ENCODE measurements at places on chromosomes 2 and 18.

- no peak for DNase-seq
Observed at GRCh38 chr18:26956863-26957262, 91.4 kb upstream of the AQP4 start.

GRCh38 chr2:104406261-104406726 lies 447.6 kb upstream of the POU3F3 start:
- no peak for DNase-seq

GRCh38 chr2:150846691-150847090 lies 359.2 kb upstream of the RND3 start:
- no peak for DNase-seq

DNA sequence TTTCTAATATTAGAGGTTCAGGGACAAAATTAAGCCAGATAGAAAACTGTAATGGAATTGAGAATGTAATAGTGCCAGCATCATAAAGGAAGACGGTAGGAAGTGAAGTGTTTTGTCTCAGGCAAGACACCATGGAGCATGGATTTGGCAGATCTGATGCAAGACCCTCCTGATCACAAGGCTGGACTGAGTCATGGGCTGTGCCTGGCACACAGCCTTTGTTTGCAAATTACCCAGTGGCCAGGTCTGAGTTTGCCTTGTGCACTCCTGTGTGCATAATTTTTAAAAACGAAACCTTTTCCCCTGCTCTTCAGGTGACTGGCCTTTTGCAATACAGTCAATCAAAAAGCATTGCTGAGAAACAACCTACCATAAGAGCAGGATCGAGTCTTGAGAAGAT lies 2.0 kb upstream of the UPP2 start:
- DNase-seq, result no peak

GRCh38 chr2:129061069-129061768 lies 742.6 kb upstream of the HS6ST1 start:
- no peak for DNase-seq

- no peak for DNase-seq
Observed at GRCh38 chr2:74817304-74817675, 16.6 kb upstream of the HK2 start.

DNA sequence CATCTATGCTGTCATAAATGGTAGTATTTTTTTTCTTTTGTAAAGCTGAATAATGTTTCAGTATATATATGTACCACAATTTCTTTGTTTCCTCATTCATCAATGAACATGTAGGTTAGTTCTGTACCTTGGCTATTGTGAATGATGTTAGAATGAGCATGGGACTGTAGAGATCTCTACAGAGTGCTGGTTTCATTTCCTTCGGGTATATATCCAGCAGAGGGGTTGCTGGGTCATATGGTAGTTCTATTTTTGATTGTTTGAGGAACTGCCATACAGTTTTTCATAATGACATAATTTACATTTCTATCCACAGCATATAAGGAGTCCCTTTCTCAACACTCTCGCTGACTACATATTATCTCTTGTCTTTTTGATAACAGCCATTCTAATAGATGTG lies 243.5 kb downstream of the CDH7 start:
- no peak for DNase-seq

DNA sequence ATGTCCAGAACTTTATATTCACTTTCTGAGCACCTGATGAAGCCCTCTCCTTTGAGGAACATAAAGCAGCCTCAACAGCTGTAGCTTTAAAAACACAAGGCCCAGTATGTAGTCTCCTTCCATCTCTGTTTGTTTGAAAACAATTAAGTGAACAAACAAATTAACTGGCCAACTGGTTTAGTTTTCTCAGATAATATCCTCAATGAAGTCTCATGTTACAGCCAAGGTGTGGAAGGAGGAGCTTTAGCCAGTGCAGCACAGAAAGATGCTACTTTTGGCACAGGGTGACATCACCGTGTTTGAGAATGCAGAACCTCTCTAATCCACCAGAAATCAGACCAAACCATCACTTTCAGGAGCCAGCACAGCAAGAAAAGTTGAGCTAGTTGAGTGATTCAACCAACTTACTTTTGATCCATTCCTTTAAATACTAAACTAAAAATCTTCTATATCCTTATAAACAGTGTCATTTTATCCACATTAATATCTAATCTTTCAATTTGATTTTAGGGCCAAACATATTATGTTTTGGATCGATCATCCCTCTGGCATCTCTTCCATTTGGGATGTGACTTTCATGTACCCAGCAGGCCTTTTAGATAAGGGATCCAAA lies 488.7 kb downstream of the ARHGAP15 start:
- no peak for DNase-seq

DNA sequence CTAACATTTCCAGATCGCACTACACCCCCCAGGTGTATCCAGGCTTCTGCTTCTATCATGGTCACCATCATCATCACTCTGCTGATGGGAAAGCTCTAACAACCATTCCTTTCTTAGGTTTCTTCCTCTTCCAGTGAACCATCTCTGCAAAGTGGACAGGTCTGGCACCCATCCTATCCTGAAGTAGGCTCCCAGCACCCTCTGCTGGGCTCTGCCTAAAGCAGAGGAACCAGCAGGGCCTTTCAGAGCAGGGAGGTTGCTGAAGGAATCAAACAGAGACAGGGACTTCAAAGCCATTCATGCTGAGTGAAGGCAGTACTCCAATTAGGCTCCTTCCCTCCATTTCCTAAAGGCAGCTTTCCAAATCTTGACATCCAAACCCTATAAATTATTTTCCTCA lies 27.2 kb upstream of the SATB2 start:
- DNase-seq, result no peak

- DNase-seq, result no peak
Observed at GRCh38 chr2:131148426-131148825, 43.3 kb downstream of the PLEKHB2 start.

GRCh38 chr18:57819671-57820460 lies 16.8 kb upstream of the ATP8B1 start:
- no peak for DNase-seq

- no peak for DNase-seq
Observed at GRCh38 chr2:217016796-217017419, 157.0 kb upstream of the TNP1 start.

- no peak for DNase-seq
Observed at GRCh38 chr2:100194951-100195350, 52.6 kb upstream of the AFF3 start.

- no peak for DNase-seq
Observed at GRCh38 chr2:237895544-237896506, 36.4 kb downstream of the RAMP1 start.

- no peak for DNase-seq
Observed at GRCh38 chr18:13112982-13113381, 105.6 kb upstream of the LDLRAD4 start.

DNA sequence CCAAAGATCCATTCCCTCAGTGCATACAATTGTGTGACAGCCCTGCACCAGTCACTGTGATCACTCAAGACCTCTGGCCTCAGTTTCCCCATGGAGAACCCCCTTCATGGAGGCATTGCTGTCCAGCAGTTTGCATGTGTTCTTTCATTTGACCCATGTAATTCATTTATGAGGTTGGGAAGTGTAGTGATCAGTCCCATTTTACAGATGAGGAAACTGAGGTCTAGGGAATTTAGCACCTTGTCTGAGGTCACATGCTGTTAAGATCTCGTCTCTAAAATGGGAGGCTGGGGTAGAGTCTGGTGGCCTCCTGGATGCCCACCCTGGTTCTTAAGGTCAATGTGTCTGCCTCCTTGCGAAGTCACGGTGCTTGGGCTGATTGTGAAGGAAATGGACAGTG lies 19.1 kb downstream of the LDLRAD4 start:
- DNase-seq, result no peak

GRCh38 chr2:106960683-106961161 lies 74.8 kb upstream of the ST6GAL2 start:
- no peak for DNase-seq

DNA sequence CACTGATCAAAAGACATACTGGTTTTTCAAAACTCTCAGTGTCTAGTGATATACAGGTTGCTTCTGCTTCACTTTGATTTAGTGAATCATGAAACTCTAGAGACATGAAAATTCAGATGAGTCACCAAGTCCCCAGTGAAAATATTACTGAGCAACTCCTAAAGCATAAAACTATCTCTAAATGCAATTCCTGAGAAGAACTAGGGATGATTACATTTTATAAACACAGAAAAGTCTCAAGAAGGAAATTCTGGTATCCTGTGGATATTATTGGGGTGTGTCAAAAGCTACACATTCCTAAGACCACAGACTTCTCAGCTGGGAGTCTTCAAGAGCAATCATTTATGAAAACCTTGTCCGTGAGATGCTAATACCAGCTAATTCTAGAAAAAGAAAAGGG lies 9.7 kb downstream of the LRRTM4 start:
- DNase-seq, result no peak

DNA sequence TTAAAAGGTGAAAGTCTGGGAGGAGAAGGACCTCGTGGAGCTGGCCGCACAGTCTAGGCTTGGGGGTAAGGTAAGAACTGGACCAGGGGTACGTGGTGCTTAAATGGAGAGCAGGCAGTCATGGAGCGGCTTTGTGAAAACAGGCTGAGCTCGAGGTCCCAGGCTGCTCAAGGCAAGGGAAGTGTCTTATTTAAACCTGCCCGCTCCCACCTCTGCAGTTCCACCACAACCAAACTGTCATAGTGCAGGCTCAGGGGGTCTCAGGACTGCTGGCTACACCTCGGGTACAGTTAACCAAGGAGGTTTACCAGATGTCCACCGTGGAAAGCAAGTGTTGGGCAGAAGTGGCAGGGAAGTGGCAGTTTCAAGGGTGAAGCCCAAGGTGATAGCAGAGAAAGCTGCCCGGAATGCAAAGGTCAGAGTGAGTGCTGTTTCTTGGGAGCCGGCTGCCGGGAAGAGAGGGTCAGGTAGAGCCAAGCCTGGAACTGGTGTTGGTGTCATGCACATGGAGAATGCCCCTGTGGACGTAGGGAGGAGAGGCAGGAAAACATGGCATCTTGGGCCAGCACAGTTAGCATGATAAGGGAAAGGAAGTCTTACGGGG lies 203.3 kb downstream of the GBX2 start:
- DNase-seq, result no peak

- no peak for DNase-seq
Observed at GRCh38 chr2:128245813-128246212, 72.9 kb downstream of the HS6ST1 start.

- no peak for DNase-seq
Observed at GRCh38 chr2:55620123-55620779, 2.8 kb upstream of the PPP4R3B start.

All from stimulated activated CD8-positive, alpha-beta memory T cell treated with anti-CD3 and anti-CD28 coated beads, Interleukin-4, amount 100 ng/mL, for 1 hour (primary cell).